Foreskin melanocyte (primary cell): ENCODE measurements at places on chromosomes 5 and 9.

- DNase-seq, result peak; percentile 66
Observed at GRCh38 chr5:157328277-157328912, 62.5 kb downstream of the CYFIP2 start.

- DNase-seq, result no peak
Observed at GRCh38 chr9:131980267-131981016, 99.2 kb downstream of the MED27 start.

DNA sequence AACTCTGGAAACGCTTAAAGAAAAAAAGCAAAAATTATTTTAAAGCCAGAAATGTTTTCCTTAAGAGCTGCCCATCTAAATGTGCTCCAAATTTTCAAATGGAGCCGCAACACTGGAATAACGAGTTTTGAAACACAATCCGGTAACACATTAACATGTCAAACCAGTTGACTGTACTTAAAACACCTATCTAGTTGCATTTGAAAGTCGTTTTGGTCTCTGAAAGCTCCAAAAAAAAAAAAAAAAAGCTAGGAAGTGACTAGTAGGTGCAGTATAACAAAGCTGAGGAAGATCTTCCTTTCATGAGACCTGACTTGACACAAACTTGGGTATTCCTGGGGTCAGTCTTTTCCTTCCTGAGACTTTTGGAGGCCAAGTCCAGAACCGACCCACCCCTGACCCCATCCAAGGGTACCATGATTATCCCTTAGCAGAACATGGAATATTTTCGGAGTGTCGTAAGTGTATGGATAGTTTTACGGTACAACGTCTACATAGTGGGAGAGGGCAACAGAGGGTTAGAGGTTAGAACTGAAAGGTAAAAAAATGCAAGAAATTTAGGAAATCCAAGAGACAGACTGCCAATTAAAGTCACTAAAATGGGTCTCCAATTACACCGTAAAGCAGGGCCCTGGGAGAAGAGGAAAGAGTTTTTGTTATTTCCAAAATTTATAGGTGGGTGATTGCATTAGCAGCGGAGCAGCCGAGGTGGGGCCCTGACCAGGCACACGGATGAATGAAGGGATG, 812 bp downstream of the CETN3 start:
- DNase-seq, result no peak

GRCh38 chr5:135533794-135534193, 2.0 kb downstream of the NEUROG1 start:
- DNase-seq, result no peak

GRCh38 chr5:50853151-50853550, 186.7 kb downstream of the PARP8 start:
- peak; percentile 3 for DNase-seq

DNA sequence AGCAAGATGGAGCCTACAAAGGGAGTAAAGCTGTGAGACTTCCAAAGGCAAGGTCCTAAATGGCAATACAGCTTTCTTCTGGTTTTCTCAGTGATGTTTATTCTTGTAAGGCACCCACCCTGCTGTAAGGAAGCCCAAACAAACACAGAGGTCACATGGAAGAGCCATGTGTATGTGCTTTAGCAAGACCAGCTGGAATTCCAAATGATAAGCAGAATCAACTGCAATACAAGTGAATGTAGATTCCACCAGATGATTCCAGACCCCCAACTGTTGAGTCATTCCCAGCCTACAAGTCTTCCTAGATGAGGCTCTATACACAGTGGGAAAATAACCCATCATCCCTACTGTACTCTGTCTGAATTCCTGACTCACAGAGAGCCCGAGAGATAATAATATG, 122.8 kb downstream of the DEPDC1B start:
- DNase-seq, result no peak

DNA sequence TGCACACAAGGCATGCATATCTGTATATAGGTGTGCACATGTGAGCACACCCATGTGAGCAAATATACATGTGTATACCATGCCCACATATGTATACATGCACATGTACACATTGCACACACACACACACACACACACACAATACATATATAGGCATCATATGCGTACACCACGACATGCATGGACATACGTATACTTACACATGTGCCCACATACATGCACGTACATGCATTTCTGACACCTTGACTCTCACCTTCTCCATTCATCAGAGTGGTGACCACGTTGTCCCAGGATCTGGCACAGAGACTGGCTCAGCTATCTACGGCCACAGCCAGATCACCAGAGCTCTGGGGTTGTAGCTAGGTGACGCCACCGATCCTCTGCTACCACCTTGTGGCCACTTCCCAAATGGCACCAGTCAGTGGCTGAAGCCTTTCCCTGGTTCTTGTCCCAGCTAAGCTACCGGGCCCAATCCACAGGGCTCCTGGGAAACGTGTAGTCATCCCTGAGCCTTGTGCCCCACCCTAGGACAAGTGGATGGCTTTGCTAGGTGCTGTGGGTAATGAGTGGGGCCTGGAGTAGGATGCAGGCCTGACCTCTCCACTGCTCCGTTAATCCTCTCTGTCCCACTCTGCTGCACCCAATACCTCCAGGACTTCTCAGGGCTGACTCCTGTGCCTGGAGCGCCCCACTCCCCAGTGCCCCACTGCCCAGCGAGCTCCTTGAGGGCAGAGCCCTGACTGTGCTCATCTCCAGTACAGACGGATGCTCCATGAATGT, 194.4 kb downstream of the RGS3 start:
- DNase-seq, result peak; percentile 75

GRCh38 chr9:106677830-106678229, 185.1 kb upstream of the ZNF462 start:
- no peak for DNase-seq

- no peak for DNase-seq
Observed at GRCh38 chr5:78103232-78103918, 191.1 kb downstream of the AP3B1 start.

DNA sequence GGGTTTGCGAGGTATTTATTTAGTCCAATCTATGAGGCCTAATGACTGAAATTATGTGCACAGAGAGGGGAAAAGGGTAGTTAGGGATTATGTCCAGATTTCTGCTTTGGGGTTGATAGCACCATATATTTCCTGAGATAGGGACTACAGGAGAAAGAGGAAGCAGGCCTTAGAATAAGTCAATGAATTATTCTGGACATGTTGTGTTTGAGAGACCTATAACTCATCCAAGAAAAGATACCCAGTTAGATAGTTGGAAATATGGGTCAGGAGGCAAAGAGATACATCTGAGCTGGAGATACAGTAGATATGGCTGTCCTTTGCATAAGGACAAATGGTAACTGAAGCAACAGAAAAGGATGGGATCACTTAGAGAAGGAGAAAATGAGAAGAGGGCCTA, 53.1 kb downstream of the NR3C1 start:
- DNase-seq, result no peak

DNA sequence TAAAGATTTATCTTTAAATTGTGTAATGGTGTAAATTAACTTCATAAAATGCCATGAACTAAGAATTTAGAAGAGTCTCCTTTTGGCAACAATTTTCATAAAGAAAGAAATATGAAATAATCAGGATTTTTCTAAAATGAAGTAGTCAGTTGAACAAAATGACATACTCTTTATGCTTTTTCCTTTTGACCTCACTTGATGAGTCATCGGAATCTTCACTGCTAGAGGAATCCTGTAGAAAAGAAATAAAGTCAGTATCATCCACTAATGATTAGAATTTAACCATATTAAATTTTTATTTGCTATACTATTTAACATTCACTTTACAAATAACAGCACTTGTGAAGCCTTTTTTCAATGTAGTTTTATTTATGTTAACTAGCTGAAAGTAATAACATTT, 26.1 kb downstream of the CHD1 start:
- DNase-seq, result no peak

DNA sequence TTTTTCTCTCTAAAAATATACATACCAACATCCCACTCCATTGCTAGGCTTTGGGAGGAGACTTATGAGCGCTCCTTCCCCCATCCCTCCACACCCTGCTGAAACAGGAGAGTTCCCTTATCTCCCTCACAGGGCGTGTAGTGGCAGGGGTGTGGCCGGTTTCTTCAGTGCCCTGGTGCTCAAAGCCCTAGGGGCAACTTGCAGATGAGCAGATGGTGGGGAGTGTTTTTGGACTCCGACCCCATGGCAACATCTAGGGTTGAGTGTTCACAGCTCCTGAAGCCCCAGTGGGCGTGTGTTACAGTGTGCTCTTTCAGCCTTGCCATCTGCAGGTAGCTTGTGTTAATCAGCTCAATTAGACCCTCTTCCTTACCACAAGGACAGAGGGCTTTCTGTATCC, 409.5 kb downstream of the MAT2B start:
- no peak for DNase-seq

GRCh38 chr9:125400725-125401716, 139.4 kb downstream of the GAPVD1 start:
- no peak for DNase-seq

DNA sequence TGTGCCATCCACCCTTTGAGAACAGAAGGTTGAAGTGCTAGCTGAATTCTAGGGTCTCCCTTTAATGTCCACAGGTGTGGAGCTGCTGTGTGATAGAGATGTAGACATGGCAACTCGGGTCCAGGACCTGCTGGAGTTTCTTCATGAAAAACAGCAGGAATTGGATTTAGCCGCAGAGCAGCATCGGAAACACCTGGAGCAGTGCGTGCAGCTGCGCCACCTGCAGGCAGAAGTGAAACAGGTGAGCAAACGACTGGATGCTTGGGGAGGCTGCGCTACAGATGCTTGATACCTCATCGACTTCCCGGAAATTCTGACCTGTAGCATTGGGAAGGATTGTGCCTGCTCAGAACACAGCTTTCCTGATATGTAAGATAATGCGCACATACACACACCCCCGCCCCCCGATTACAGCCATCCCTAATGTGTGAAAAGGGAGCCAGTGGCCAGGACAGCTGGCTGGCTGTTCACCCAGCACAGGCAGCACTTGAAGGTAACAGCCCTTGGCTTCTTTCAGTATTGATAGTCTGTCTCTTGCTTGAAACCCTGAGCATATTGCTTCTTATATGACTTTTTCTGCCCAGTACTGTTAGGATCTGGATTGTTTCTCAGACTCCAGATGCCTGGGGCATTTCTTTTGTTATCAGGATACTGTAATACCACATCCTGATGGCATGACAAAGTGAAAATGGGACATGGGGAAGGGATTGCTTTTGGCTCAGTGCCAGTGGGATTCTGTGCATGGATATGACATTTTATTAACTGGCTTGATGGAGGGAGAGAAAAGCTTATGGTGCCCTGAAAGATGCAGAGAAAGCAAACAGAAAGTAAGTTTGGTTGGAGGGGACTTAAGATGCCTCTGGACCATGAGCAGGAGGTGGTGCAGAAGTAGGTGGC, 216.8 kb upstream of the OTULINL start:
- peak; percentile 24 for DNase-seq

DNA sequence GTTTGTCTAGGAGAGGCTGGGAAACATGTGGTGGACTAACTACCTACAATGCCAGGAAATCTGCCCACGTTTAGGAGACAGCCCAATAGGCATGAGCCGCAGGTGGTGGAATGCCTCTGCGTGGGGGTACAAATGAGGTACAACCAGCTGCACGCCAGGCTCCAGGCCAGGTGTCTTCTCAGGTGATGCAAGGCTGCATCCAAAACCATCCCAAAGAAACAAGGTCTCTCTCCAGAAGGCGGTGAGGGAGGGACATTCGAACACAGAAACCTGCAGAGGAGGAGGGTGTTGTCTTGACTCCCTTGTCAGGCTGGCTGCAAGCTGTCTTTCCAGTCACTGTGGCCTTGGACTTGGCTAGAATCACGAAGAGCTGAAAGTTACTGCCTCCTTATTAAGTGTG, 11.6 kb downstream of the ANKH start:
- no peak for DNase-seq

GRCh38 chr5:155211764-155212163, 198.2 kb downstream of the KIF4B start:
- no peak for DNase-seq

GRCh38 chr5:179836225-179837019, 15.7 kb downstream of the SQSTM1 start:
- no peak for DNase-seq

DNA sequence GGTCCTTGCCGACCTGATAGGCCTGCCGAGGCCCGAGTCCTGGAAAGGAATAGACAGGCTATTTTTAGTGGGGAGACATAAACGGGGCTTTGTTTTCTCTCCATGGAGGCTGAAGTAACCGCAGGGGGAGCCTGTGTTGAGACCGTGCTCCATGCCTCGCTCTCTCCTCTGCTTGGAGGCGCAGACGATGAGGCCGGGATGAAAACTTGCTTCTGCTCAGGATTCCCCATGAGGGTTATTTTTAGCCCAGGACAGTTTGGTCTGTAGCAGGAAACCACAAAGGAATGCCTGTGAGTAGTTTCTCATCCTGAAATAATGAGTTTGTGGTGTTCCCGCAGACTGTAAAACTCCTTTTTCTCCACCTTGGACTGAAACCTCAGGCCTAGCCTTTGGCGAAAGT, 81.9 kb upstream of the RARS1 start:
- peak; percentile 94 for DNase-seq

- no peak for DNase-seq
Observed at GRCh38 chr5:65144136-65144871, 337.4 kb downstream of the ADAMTS6 start.

- no peak for DNase-seq
Observed at GRCh38 chr9:96008502-96009222, 133.2 kb downstream of the ERCC6L2 start.

GRCh38 chr9:31183866-31184265, 1200.6 kb upstream of the ACO1 start:
- no peak for DNase-seq

GRCh38 chr5:72815580-72816283, 729 bp upstream of the TNPO1 start:
- no peak for DNase-seq

DNA sequence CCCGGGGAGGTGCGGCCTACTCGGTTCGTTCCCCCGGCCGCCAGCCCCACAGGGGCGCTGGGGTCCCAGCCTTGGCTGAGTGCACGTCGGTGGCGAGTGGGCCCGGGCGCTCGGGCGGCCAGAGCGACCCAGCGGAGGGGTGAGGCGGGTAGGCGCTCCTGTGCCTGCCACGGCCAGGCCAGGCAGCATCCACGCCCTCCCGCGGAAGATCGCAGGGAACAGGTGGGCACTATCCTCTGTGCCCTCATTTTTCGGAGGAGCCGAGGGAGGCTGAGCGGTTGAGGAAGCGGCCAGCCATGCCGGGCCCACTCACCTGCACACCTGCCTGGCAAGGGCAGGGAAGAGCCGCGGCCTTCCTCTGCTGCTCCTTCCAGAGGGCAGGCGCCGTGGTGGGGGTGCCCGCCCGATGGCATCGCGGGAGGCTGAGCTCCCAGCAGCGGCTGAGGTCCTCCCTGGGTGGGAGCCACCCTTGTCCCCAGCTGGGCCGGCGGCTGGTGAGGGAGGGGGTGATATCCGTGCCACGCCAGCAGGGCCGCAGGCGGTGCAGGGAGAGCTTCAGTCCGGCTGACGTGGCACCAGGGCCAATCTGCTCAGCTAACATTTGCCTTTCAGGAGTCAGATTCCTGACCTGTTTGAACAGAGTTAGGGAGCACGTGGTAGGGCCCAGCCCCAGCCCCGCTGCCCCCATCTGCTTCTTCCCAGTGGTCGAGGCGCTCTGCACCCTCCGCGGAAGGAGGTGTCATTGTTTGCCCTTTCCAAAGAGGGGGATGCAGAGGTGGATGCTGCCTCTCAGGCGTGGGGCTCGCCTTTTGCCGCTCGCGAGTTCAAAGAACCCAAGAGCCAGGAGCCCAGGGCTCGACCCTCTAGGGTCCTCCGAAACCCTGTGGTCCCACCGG, 1.6 kb upstream of the SEC16A start:
- DNase-seq, result no peak
